Stimulated activated CD4-positive, alpha-beta T cell treated with anti-CD3 and anti-CD28 coated beads, Interleukin-4, amount 100 ng/mL, for 48 hours (primary cell): ENCODE measurements at places on chromosomes 13 and 19.

DNA sequence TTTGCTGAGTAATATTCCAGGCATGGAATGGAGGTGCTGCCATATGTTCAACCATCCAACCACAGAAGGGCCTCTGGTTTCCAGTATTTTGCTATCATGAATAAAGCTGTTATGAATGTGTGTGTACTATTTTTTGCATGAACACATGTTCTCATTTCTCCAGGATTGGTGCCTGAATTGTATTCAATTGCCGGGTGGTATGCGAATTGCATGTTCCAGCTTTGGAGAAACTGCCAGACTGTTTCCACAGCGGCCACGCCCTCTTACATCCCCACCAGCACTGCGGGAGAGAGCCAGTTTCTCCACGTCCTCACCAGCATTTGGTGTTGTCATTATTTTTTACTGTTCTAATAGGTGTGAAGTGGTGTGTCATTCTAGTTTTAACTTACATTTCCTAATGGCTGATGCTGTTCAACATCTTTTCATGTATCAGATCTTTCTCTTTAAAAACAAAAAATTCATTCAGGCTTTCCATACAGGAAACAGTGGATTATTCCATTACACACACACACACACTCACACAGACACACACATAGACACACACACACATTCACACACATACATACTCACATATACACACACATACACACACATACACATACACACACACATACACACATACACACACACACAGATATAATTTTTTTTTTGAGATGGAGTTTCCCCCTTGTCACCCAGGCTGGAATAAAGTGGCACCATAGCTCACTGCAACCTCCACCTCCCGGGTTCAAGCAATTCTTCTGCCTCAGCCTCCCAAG is 154.1 kb downstream of the PTPRS start:
- DNase-seq: no peak

GRCh38 chr19:31574251-31574973 is 225.2 kb upstream of the TSHZ3 start:
- DNase-seq: no peak

GRCh38 chr13:112871742-112872141 is 97.3 kb upstream of the MCF2L start:
- no peak for DNase-seq

DNA sequence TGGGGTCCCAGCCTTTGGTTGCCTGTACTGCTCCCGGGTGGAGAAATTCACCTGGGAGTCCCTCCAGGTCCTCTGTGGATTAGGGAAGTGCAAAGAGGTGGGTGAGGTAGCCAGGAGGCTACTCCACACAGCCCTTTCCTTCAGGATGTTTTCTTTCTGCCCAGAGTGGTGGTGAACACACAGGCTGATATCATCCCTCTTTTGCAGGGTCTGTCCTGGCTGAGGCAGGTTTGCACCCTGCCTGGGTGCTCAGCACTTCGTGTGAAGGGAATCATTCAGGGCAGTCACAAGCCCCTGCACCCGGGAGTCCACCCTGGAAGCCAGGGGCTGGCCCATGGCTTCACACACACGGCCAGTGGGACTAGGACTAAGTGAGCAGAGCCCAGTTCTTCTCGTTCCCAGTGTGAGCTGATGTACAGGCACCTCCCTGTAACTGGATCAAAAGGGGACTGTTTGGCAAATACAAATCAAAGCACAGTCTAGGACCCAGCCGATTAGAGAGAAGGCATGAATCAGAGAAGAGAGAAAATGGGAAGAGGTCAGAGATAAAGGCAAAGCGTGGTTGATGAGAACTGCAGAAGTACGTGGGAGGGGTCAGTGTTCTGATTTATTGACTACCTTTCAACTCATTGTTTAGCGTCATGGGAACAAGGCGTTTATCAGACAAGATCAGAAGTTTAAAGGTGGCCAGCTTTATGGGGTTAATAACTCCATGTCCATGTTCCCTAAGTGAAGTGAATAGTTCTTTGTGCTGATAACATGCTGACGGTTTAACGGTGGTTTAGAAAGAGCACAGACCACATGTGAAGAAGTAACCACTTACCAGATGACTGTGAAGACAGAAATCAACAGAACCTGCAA is 30.4 kb upstream of the SPATA13 start:
- DNase-seq: no peak
